Epithelial cell of prostate (primary cell): ENCODE measurements at places on chromosomes 11 and 22.

DNA sequence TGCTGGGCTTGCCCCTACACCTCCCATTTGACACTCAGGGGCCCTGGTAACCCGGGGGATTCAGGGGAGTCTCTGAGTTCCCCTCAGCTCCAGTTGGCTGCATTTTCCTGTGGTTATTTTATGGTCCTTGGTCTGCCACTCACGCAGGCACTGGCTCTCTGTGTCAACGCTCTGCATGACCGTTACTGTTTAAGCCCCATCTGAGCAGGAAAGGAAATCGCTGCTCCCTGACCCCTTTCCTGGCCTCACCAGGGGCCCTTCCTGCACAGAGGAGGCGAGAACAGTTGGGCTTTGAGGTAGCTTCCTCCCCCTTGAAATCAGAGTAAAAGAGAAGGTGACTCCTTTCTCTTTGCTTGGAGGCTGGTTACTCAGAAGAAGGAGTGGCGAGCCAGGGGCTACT is 2.4 kb downstream of the C1QTNF4 start:
- DNase-seq: no peak

DNA sequence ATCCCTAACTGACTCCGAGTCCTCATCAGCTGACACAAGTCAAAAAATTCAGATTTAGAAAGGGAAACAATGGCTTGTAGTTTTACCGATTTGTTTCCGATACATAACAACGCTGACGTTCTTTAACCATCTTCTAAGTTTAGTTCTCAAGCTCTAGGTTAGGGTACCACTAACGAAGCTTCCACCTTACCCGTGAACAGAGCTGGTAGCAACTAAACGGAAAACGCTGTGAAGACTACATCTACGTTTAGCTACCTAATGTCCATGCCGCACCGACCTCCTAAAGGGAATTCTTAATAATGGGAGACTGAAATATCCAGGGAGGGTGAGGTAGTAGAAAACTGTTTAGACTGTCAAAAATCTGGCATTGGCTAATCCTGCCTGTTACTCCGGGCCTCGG is 1.0 kb downstream of the NUP98 start:
- DNase-seq: no peak

GRCh38 chr22:20230777-20231420 is 37.2 kb downstream of the RTN4R start:
- DNase-seq: no peak

DNA sequence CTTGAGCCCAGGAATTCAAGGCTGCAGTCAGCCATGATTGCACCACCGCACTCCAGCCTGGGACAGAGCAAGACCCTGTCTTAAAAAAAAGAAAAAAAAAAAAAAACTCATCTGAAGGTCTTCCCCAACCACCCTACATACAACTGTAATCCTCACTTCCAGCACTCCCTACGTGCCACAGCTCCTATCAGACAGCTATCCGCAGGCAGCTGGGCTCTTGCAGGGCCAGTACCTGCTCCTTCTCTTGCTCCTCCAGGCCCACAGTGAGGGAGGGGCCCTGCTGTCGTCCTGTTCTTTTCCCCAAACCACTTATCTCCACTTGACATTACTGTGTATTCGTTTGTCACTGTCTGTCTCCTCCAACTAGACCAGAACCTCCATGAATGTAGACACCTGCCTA is 156.1 kb upstream of the NECTIN1 start:
- no peak for DNase-seq

DNA sequence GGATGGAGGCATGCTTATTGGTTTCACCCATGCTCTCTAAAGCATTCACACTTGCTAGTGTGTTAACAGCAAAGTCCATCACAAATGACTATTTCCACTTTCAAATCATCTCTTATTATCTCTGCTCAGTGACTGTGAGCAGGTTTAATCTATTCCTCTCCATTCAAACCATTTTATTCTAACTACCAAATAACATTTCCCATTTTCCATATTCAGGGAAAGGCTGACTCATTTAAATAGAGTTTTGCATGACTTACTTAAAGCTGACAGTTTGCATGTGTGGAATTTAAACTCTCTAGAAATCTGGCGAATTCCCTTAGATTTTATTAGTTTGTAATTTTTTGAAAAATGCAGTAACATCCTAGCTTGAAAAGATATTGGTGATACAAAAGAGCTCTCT is 615.7 kb upstream of the LRRC4C start:
- DNase-seq: no peak

- no peak for DNase-seq
These were observed 20.0 kb upstream of the TUB start for GRCh38 chr11:8060801-8061554.

- no peak for DNase-seq
These were observed 10.2 kb upstream of the P4HA3 start for GRCh38 chr11:74321487-74322188.

DNA sequence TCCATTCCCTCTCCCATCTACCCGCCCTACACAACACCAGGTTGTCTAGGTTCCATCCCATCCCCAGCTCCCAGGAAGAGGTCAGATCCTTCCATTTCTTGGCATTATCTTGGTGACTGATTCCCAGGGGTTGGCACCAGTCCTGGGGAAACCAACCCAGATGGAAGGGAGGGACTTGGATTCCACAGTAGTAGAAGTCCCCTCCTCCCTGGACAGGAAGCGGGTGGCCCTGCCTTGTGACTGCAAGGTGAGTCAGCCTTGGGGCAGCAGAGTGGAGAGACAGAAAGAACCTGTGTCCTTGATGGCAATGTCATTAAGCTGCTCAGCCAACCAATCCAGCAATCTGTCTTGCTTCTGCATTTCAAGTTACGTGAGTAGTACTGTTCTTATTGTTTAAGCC is 26.5 kb downstream of the SYT13 start:
- DNase-seq: no peak

DNA sequence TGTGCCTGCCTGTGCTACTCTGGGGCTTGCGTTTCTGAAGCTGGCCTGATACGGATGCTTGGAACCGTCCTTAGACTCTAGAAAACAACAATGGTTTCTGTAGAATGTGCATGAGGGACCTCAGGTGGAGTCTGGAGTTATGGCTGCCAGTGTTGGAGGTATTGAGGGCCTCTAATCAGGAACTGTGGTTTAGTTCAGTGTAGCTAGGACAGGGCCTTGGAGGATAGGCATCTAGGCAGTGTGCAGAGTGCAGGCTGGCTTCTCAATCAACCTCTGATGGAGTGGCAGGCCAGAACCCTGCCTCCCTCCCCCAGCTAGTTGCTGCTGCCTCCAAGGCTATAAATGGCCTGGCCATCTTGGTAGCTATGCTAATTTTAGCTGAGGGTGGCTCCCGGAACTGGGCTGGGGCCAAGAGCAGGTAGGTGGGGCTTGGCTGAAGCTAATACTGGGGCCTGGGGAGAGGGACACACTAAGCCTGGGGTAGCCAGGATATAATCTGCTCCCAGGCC is 4.0 kb downstream of the STIM1 start:
- DNase-seq: no peak

- no peak for DNase-seq
These were observed 753 bp upstream of the PPARA start for GRCh38 chr22:46149512-46150033.

DNA sequence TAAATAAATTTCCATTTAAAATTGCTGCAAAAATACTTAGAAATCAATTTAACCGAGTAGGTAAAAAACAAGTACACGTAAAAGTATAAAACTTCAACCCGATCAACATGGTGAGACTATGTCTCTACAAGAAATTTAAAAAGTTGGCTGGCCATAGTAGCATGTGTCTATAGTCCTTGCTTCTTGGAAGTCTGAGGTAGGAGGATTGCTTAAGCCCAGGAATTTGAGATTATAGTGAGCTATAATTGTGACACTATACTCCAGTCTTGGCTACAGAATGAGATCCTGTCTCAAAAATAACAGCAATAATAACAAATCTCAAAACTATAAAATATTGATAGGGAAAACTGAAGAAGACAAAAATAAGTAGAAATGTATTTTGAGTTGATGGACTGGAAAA is 11.1 kb downstream of the CASP4 start:
- DNase-seq: no peak

DNA sequence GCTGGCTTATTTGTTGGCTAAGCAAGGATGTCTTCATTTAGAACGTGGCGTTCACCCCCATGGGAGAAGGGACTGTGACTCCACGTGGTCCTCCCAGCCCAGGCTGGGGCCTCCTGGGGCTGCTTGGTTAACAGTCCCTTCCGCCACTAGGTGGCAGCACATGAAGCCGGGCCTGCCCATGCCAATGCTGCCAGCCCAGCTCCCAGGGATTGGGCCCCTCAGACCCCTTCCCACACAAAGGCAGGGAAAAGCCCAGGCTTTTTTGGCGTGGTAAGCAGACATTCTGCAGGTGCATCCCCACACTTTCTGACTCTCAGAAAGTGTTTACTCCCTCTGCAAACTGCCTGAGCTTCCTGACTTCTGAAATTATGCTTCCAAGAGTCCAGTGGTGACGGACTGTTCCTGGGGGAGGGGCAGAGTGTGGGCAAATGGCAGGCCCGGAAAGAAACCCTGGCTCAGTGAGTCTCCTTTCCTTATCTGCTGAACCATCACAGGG is 3.1 kb downstream of the CBX6 start:
- no peak for DNase-seq

GRCh38 chr11:62497132-62497801 is 49.3 kb downstream of the AHNAK start:
- DNase-seq: peak; percentile 61

DNA sequence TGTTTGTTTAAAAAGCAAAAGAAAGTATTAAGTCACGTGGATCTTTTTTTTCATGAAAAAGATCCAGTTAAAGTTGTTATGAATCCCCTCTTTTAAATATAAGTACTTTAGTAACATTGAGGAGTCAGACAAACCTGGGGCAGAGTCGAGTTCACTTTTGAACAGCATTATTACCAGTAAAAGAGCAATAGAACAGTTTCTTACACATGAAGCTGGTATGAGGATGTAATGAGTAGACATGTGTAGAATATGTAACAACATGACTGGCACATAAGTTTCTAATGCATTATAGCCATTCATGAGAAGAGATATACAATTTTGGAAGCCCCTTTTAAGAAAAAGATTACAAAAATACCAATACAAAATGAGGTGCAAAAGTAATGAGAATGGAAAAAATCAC is 7.6 kb upstream of the MUC15 start:
- DNase-seq: no peak

- no peak for DNase-seq
These were observed 143.5 kb upstream of the B3GAT1 start for GRCh38 chr11:134555510-134555909.

DNA sequence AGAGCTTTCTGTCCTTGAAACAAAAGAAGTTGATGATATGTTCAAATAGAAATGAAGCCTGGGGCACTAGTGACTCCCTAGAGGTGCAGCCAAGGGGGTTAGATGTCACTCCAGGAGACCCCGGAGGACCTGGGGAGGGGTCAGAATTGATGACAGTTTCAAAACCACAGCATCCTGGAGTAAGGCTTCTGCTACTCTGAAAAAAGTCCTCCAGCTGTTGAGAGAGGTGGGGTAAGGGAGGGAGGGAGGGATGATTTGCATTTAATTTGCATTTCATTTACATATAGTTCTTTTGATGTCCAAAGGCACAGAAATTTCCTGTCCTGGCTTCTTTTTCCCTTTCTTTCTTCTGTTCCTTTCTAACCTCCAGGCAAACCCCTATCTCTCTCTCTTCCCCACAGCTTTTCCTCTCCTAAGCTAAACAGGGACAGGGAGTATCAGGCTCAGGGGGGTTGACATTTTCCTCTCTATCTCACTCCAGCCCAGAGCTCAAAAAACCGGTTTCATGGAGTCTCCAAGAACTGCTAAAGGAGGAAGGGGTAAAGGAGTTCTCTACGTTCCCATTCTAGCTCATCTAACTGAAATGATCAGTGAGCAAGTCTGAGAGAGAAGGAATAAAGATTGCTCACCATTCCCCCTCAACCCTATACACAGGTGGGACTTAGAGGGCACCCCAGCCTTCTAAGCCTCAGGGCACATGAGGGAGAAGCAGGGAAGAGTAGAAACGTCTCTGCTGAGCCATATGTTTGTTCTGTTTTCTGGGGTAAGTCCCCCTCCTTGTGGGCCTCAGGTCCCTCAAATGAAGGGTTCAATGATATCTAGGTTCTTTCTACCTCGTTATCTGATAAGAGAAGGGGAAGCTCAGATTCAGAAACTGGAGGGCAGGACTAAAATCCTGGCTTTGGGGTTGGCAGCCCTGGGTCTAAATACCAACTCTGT is 3.5 kb upstream of the POU2F3 start:
- DNase-seq: peak; percentile 83

DNA sequence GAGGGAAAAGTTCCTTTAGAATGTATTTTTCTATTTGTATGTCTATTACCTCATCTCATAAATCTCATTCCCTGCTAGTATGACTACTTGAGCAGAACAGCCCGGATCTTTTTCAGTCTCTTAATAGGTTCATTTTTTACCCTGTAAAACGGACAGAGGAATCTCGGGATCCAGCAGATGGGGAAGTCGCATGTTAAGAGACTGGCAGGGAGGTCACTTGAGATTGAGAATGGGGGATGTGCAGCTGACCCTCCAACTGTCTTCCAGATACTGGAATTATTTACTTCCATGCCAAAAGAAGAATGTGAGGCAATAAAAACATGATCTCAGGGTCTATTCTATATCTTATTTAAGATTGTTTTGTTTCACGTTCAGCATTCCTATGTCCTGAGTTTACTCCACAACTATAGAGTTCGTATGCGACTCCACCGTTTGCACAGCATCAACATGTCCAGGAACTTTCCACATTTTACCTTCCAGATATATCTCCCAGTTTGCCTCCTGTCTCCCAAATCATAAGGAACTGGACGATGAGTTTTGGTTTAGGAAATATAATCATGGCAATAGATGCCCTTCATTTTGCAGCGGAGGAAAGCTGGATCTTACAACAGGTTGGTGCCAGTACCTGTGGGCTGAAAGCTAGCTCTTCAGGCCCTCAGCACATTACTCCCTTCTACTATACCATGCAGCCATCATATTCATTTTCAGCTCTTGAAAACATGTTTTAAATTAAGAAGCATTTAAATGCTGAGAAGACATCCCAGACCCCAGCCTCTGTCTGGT is 181.5 kb downstream of the MAML2 start:
- DNase-seq: no peak

- DNase-seq: no peak
These were observed 16.5 kb upstream of the CSTF3 start for GRCh38 chr11:33177676-33178336.

- DNase-seq: no peak
These were observed 1.9 kb downstream of the OR52M1 start for GRCh38 chr11:4546878-4547277.

- no peak for DNase-seq
These were observed 97.1 kb upstream of the SYT13 start for GRCh38 chr11:45383224-45383623.

- DNase-seq: no peak
These were observed 3.4 kb upstream of the MS4A15 start for GRCh38 chr11:60753309-60753708.

GRCh38 chr11:94809251-94809650 is 41.1 kb downstream of the AMOTL1 start:
- DNase-seq: no peak

- no peak for DNase-seq
These were observed 293.5 kb downstream of the TMEM135 start for GRCh38 chr11:87331273-87331672.

- no peak for DNase-seq
These were observed 38.7 kb downstream of the RTN3 start for GRCh38 chr11:63719987-63720386.
